ENCODE measurements at places on chromosomes 7 and 10.

- no peak for DNase-seq
Observed at GRCh38 chr10:116741391-116742351, 695 bp downstream of the HSPA12A start.

DNA sequence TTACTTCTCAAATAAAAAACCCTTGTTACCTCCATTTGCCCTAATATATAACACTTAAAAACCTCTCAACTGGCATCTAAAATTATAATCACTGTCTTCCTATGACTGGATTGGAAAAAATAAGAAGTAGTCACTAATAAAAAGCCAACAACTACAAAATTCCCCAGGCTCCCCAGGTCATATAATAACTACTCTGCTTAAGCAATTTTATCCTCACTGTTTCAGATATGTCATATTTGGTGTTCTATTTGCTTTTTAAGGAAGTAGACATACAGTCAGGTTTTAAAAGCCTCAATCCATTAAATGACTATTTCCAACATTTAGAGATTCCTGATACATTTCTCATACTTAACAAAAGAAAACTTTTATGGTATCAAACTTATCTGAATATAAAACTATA is 2.4 kb downstream of the H2AZ2 start:
- DNase-seq, result no peak

DNA sequence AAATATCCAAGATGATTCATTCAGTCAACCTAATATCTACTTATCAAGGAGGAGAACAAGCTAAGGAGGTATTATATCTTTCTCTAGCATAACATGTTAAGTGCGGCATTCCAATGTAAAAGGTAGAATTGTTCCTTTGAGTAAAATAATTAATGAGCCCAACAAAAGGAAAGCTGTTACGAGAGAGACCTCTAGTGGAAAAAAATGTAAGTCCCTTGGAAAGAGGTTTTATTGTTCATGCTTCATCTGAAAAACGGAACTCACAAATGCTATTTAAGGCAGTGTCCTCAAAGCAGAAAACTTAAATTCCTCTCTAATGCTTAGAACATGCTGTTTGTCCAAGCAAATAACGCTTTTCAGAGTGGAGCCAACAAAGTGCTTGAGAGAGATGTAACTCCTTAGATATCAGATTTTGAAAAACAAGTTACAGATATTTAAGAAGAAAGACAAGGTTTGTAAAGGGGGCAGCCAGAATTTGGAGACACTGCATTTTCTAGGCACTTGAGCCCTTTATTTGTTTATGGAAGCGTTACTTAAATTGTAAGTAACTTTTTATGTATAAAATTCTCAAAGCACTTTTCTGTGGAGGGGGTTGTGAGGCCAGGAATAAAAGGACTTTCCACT is 119.9 kb downstream of the TFEC start:
- peak; percentile 63 for DNase-seq

- peak; percentile 74 for DNase-seq
Observed at GRCh38 chr7:36487756-36488336, 98.2 kb downstream of the ANLN start.

GRCh38 chr10:69891057-69891617 is 89.4 kb downstream of the COL13A1 start:
- DNase-seq, result no peak

- DNase-seq, result peak; percentile 6
Observed at GRCh38 chr10:126598009-126598408, 72.5 kb downstream of the C10orf90 start.

- peak; percentile 0 for DNase-seq
Observed at GRCh38 chr10:17512341-17513001, 58.1 kb upstream of the ST8SIA6 start.

DNA sequence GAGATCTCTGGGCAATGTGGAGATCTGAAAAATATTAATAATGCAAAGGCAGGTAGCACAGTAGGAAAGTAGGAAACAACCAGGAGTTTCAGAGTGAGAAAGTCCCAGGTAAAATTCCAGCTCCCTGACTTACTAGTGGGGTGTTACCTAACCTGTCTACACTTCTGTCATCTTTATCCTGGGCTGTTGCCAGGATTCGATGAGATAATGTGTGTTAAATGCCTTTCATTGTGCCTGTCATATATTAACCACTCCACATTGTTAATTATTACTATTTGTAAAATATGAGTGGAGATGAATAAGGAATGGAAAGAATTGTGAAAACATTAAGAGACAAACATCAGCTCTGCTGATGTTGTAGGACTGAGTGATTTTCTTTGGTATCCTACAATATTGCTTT is 50.0 kb upstream of the FRMD4A start:
- no peak for DNase-seq

- DNase-seq, result no peak
Observed at GRCh38 chr10:32125023-32125422, 68.8 kb upstream of the KIF5B start.

DNA sequence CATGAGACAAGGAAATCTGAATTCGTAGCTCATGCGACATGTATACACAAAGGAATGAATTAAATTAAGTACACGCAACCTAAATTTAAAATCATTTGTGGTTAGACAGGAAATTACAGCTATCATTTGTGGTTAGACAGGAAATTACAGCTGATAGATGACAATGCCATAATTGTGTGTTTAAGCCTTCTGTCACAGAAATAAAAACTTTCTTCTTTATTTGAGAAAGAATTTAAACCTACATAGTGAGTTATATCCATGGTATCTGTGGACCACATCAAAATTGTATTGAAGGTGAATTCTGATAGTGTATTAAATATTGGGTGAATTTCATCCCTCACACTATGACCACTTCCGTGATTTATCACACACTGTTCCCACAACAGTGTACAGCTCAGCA is 362.9 kb downstream of the MAGI2 start:
- DNase-seq, result no peak

GRCh38 chr7:47354831-47355541 is 226.9 kb downstream of the TNS3 start:
- DNase-seq, result no peak

GRCh38 chr10:485776-486175 is 203.7 kb downstream of the DIP2C start:
- no peak for DNase-seq

DNA sequence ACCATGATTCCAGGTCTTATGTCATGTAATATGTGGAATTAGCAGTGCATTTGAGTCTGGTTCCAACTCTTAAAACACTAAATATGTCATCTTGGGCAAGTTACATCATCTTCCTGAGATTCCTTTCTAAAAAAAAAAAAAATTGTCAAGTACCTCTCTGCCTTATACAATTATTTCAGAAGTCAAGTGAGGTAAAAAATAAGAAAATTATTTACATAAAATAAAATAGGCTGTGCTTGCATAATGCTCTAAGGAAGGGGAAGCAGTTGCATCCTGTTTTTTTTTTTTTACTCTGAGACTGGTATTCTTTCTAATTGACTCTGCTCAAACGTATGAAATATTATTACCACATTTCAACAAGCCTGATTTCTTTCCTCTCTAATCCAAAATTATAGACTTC is 55.1 kb upstream of the SEMA3A start:
- DNase-seq, result no peak

- DNase-seq, result no peak
Observed at GRCh38 chr10:31017534-31018355, 13.9 kb downstream of the ZNF438 start.

- DNase-seq, result no peak
Observed at GRCh38 chr10:89929282-89930026, 228.1 kb downstream of the KIF20B start.

DNA sequence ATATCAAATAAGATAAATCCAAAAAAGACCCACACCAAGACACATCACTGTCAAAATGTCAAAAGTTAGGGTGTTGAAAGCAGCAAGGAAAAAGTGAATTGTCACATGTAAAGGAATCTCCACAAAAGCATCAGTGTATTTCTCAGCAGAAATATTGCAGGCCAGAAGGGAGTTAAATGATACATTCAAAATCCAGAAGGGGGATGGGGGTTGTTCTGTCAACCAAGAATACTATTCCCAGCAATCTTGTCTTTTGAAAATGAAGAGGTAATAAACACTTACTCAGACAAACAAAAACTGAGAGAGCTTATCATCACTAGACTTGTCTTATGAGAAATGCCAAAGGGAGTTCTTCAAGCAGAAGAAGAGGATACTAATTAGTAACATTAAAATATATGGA is 191.1 kb upstream of the NOBOX start:
- DNase-seq, result no peak

- DNase-seq, result no peak
Observed at GRCh38 chr10:105243381-105243780, 602.3 kb downstream of the SORCS3 start.

DNA sequence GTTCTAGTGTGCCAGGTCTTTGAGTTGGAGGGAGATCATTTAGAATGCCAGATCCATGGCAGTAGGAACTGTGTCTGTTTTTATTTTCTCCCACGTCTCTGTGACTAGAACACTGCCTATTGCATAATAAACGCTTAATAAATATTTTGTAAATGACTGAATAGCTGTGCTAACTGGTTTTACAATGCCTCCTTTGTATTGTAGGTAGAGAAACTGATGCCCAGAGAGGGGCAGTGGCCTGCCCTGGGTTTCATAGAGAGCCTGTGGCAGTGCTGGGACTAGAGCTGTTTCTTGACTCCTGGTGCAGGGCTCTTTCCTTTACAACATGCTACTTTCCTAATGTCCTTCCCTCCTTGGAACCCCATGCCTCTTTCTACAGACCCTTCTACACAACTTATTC is 2.5 kb downstream of the TAS2R5 start:
- DNase-seq, result no peak

DNA sequence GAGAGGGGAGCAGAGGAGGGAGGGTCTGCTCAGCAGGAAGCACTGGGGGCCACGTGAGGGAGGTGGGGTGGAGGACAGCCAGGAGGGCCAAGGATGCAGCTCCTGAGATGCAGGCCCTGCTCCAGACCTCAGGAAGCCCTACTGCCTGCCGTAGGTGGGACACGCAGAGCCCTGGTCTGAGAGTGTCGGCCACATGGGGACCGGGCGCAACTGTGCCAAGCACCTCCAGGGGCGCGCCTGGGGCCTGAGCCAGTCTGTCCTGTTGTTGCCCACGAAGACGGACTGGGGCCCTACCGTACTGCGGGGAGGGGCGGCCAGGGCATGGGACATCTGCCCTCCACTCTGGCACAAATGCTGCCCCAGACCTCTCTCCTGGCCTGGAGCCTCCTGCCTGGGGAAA is 31.6 kb downstream of the YKT6 start:
- no peak for DNase-seq

- DNase-seq, result peak; percentile 19
Observed at GRCh38 chr10:31602541-31603234, 283.7 kb downstream of the ZEB1 start.

- no peak for DNase-seq
Observed at GRCh38 chr7:77197141-77197540, 2.5 kb downstream of the FGL2 start.

GRCh38 chr10:54402576-54402975 is 398.5 kb downstream of the PCDH15 start:
- DNase-seq, result no peak

DNA sequence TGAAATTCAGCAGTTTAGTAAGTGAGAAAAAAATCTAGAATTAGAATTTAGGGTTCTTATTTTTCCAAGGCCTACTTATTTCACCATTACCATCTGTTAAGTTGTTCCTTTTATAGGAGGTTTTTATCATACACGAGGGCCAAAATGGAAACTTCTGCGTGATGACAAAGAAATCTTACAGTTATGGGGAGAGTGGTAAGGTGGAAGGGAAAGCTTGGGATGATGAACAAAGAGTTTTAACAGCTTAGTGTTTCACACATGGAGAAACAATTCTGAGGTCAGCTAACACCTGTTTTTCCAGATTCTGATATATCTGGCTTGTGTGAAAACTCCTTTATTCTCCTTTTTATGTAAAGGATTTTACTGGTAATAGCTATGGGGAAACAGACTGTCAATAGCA is 49.8 kb upstream of the SEMA3C start:
- no peak for DNase-seq

- peak; percentile 24 for DNase-seq
Observed at GRCh38 chr10:127715782-127716378, 21.1 kb upstream of the FOXI2 start.

DNA sequence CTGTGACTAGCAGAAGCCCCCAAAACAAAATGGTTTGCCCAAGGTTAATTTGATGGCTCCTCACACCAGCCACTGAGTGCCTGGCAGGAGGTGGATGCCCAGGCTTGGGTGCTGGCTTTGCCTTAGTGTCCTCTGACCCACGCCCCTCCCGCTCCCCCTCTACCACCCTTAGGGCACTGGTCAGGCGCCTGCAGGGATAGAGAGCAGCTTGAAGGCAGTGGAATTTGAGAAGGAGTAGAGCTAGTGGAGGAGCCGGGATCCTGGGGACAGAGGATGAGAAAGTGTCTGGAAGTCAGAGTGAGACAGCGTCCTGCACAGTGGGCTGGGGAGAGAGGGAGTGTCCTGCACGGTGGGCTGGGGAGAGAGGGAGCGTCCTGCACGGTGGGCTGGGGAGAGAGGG is 139.4 kb downstream of the DNAJB6 start:
- no peak for DNase-seq

DNA sequence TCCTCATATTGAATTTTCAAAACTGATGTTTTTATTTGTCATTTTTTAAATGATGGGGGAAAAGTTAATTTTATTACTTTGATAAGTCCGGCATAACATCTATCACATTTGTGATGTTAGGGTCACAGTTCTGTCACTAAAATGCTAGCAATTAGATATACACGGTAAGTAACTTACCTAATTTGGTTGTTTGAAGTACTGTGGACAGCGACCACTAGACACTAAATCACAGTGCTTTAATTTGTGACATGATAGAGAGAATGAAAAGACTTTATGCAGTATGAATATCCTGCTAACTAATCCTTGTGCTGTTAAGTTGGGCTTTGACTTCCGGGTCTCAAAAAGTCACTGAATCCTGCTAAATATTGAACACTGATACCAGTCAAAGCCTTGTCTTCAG is 857.3 kb upstream of the KCND2 start:
- no peak for DNase-seq

- no peak for DNase-seq
Observed at GRCh38 chr10:17001297-17001744, 128.3 kb downstream of the CUBN start.

GRCh38 chr7:111238886-111239285 is 148.0 kb downstream of the LRRN3 start:
- no peak for DNase-seq

DNA sequence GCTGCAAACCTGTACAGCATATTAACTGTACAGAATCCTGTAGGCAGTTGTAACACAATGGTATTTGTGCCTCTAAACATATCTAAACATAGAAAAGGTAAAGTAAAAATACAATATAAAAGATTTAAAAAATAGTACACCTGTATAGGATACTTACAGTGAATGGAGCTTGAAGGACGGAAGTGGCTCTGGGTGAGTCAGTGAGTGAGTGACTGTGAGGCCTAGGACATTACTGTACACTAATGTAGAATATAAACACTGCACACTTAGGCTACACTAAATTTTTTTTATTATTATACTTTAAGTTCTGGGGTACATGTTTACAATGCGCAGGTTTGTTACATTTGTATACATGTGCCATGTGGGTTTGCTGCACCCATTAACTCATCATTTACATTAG is 97.3 kb upstream of the STK17A start:
- no peak for DNase-seq

DNA sequence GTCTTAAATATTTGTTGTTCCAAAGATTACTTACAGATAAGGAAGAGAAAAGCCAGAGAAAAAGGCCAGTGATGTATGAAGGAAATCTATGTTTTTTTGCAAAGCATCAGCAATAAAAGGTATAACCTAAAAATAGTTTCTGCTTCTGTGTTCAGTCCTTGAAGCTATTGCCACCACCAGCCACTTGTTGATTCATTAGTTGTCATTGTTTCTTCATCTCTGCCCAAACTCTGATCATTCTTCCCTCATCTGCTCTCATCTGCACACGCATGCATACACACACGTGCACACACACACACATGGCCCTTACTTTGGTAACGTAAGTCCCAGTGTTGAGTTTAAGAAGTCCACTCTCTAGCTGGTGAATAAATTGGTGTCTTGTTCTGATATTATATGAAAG is 540.7 kb downstream of the GATA3 start:
- no peak for DNase-seq

Measured in DMS153 (cell line).